ENCODE measurements at places on chromosomes 4 and X. TPM values are rescaled to one million over a fixed set of nuclear protein-coding genes. Genes with fewer than 3 reads are reported as not detected.

Gene TMEM131L
- 4.4 TPM for total RNA-seq

Gene TSPAN7
- not detected for total RNA-seq

Gene LRCH2
- total RNA-seq = 13.1 TPM

Gene SPON2
- 1,063 TPM for total RNA-seq

Gene NAP1L2
- 0.29 TPM for total RNA-seq

Gene MRFAP1L1
- total RNA-seq = 36.1 TPM

Gene GAGE13
- total RNA-seq = not detected

Gene DAPP1
- total RNA-seq = not detected

Gene HHIP
- total RNA-seq = 10.7 TPM

Gene STARD8
- total RNA-seq = 0.22 TPM

Gene IL1RAPL1
- total RNA-seq = 0.88 TPM

Gene FRMD7
- total RNA-seq = not detected

Gene SSX1
- not detected for total RNA-seq

Gene GABRG1
- not detected for total RNA-seq

Gene GPR50
- not detected for total RNA-seq
